Caki2 (cell line): ENCODE measurements at places on chromosomes 6 and 20.

DNA sequence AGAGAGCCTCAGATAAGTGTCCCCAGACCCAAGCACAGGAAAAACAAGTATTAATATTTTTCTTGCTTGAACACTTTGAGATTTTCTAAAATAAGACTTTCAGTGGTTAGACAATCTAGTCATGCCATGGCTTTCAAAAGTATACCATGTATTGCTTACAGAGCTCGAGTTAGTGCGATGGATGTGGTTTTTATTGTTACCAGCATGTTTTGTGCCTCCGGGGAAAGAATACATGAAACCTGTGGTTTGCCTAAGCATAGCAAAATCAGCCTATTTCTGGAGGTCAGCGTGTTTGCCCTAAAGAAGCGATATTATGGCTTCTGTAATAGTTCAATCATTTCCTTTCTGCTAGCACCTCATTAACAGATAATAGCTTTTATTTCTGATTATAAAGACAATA is 21.6 kb downstream of the RIN2 start:
- DNase-seq: no peak

- DNase-seq: no peak
These were observed 17.3 kb downstream of the DHX35 start for GRCh38 chr20:38979434-38979833.

- no peak for DNase-seq
These were observed 88.1 kb downstream of the DACT2 start for GRCh38 chr6:168231393-168231957.

DNA sequence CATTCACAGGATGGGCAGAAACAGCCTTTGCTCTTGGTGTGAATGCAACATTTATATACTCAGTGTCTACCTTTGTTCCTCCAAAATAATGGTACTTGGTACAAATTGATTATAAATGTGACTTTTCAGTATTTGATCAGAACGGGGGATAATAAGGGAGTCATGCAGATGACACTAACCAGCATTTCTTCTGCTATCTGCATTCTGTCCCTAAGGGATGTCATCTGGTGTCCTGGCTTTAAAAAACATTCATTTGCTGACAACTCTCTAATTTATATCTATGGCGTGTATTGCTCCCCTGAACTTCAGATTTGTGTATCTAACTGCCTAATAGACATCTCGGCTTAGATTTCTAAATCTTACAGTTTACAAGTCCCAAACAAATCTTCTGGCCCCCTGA is 76.4 kb upstream of the FLRT3 start:
- DNase-seq: no peak

- no peak for DNase-seq
These were observed 6.1 kb upstream of the SLC35B3 start for GRCh38 chr6:8441452-8441851.

GRCh38 chr20:49862607-49863200 is 50.1 kb downstream of the SLC9A8 start:
- no peak for DNase-seq

GRCh38 chr6:106194949-106195921 is 109.1 kb downstream of the PRDM1 start:
- no peak for DNase-seq

- no peak for DNase-seq
These were observed 243.5 kb downstream of the GMPR start for GRCh38 chr6:16481697-16482399.
